ENCODE measurements at places on chromosomes 7 and 10.

GRCh38 chr7:15558756-15559155, 3.1 kb downstream of the AGMO start:
- no peak for DNase-seq

GRCh38 chr10:51911723-51912122, 212.3 kb upstream of the CSTF2T start:
- no peak for DNase-seq

DNA sequence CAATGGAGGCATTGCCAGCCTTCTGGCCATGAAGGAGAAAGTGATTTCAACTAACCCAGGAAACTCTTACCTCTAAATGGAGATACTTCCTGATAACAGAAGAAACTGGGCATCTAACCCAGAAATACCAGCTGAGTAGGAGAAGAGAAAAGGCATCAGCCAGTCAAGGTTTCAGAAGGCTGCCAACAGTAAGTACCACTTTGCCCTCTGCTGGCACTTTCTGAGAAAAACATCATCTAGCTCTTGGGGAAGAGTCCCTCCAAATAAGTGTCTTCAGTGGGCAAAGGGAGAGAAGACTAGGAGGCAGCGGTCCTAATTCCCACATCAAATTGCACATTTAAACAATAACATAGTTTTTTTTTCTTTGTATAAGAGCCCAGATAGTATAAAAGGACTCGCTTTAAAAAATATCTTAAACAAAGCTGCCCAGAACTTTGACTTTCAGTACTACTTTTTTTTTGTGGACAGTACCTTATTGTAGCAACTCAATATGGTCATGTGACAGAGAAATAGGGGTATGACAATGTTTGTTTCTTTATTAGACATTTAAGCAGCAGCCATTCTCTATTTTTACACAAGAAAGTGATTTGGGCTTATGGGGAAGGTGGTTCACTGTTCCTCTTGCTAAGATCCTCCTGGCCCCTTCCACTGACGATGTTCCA, 157.3 kb downstream of the CTTNBP2 start:
- no peak for DNase-seq

GRCh38 chr10:3465406-3465891, 292.9 kb upstream of the PITRM1 start:
- DNase-seq: no peak

DNA sequence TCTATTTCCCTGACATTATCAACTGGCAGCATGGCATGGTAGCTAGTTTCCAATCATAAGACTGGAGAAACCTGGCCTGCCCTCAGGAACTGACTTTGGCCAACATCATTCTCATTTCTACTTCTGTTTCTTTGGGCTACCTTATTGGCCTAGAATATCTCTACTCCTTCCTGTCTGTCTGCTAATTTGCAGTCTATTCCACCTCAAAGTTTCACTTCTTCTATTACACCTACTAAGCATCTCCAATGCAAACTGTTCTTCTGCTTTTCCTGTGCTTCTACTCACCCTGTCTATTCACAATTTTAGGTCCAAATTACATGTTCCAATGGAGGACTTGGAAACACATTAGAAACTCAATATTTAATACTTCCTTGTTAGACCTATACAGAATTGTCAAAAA, 65.6 kb downstream of the ZNF503 start:
- DNase-seq: no peak

DNA sequence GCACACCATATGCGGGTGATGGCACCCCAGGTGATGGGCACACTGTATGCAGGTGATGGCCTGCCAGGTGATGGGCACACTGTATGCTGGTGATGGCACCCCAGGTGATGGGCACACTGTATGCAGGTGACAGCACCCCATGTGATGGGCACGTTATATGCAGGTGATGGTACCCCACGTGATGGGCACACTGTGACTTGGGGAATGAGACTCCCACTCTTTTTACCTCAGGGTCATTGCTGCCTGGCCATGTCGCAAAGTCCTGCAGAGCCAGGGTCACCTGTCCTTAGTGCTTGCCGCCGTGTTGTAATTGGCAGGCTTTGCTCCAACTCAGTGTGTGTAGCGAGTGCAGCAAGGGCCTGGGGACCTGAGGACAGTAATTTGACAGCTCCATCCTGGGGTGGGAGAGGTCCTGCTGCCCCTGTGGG, 7.6 kb upstream of the CCDC201 start:
- DNase-seq: no peak

- no peak for DNase-seq
Measured at GRCh38 chr10:19767876-19768275, 48.4 kb upstream of the PLXDC2 start.

DNA sequence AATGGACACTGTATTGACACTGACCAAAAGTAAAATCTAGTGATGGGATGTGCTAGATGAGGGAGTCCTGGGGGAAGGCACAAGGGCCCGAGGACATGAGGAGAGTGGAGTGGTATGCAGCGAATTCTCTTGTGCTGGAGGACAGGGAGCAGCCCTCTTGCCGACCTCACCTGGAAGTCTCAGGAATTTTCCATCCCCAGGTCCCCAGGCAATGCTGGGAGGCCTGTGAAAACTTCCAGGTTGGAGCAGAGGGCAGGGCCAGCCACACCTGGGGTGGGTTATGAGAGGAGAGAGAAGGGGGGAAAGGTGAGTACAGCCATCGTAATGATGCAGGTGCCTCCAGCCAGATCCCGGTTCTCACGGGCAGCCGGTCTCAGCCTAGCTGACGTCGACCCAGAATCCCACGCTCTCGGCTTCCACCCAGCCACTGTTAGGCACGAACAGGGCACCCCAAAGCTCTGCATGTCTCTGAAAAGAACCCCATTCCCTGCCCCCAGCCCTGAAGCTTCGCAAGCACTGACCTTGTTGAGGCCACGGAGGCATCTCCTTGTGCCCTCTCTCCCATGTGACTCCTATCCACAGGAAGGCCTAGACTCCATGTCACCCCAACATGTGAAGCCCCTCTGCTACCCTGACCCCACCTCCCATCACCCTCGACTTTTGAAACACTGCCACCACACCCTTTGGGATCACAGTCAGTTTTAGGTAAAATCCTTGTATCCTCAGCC, 239.7 kb upstream of the MYO3A start:
- DNase-seq: no peak

DNA sequence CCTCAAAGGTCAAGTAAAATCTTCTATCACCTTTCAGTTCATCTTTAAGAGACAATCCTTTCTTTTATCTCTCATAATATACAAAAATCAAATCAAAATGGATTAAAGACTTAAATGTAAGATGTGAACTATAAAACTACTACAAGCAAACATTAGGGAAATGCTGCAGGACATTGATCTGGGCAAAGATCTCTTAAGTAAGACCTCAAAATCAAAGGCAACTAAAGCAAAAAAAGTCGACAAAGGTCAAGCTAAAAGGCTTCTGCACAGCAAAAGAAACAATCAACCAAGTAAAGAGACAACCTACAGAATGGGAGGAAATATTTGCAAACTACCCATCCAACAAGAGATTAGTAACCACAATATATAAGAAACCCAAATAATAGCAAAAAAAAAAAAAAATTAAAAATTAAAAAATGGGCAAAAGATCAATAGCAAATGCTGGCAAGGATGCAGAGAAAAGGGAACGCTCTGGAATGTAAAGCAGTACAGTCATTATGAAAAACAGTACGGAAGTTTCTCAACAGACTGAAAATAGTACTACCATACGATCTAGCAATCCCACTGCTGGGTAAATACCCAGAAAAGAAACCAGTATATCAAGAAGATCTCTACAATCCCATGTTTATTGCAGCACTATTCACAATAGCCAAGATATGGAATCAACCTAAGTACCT, 41.7 kb downstream of the TNPO3 start:
- DNase-seq: no peak

GRCh38 chr7:148987751-148988512, 40.4 kb downstream of the PDIA4 start:
- no peak for DNase-seq

DNA sequence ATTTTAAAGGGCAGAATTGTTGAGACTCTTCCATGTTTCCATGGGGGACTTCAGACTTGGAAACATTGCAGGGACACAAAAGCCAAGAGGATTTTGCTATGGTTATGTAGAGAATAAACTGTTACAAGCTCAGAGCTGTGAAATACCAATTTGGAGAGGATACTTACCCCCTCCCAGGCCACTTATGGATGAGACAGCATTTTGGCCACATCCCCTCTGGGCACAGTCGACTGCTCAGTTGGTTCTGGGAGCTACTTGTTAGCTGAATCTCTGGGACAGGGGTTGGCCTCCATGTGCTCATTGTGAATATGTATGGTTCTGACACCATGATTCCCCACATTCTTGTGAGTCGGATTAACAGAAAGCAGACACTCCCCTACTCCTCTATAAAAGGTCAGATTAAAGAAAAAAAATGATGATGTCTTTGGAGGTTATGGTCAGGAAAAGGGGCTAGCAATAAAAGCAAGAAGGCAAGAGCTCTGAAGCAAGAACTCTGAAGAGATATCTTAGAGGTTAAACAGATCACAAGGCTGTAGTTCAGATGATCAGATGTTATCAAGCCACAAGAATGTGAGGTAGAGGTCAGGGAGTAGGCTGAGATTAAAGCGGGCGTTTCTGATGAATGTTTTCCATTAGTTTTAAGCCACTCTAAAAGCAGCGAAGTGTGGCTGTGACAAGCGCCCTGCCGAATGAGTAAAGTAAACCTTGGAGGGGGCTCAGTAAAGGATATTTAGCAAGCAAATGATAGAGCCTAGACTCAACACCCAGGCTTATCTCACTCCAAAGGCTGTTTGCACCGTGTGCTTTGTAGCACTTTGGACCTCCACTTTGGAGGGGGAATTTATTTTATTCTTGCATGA, 17.2 kb downstream of the STAMBPL1 start:
- DNase-seq: no peak

Data from activated CD4-positive, alpha-beta T cell treated with anti-CD3 and anti-CD28 coated beads, Interleukin-2, amount 50 U/mL, for 1 hour (primary cell).